ENCODE measurements at places on chromosomes 3 and 15.
A peak's percentile ranks its signal among the peaks of the same experiment; 100 is the strongest.

DNA sequence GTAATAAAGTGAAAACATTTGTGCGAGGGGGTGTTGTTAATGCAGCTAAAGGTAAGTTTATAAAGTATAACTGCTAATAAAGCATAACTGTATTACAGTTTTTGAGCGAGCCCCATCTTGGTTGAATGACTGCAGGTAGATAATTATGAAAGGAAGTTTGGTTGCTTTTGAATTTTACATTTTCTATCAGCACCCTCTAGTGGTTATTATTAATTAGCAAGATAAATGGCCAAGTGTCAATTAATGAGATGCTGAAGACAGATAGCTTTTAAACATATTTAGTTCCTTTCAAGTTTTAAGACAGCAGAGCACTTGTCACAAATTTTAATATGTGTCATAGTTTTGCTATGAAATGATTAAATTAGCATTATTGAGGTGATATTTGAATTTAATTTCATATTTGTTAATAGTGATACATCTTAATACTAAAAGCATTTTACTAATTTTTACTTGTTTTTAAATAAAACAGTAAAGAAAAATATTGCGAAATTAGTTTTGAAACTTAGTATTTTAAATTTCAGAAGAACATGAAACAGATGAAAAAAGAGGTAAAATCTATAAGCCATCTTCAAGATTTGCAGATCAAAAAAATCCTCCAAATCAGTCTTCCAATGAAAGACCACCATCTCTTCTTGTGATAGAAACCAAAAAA lies 15.1 kb downstream of the U2SURP start:
- H3K36me3 ChIP-seq: peaks cover 3% of the 10 kb centered on the region
- H3K4me3 ChIP-seq: no peak overlapping the region
- no peaks in the 10 kb centered on the region for H3K4me1 ChIP-seq
- peak; percentile 6 for DNase-seq
- H3K27me3 ChIP-seq: no peaks in the 10 kb centered on the region
- H3K27ac ChIP-seq: no peak overlapping the region

GRCh38 chr3:176974279-176974678 lies 223.0 kb downstream of the TBL1XR1 start:
- no peaks in the 10 kb centered on the region for H3K27me3 ChIP-seq
- DNase-seq: no peak
- no peaks in the 10 kb centered on the region for H3K4me1 ChIP-seq

DNA sequence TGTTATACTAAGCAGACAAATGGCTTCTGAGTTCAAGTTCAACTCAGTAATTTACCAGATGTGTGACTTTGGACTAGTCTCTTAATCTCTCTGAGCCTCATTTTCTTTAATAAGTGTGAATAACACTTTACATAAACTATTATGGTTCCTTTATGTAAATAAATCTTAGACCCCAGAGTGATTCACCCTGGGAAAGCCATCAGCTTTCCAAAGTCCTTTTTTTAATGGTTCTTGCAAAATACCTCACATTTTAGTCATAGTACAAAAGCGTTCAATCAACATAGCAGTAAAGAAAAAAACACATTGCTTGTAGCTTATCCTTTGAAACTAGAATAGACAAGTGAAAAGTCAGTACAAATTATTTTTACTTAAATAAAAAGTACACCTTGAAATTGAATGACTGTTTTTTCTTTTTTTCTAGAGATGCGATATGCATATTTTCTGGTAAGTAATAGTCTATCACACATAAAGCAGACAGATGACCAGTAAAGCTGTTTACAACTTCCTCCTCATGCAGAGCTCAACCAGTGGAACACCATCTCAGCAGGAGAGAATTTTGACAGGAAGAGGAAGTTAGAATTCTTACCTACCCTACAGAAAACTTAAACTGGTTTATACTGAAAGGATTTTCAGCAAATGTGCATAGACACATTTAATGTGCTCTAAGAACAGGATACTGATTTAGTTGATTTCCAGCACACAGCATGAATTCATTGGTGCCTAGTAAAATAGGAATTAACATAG lies 123.0 kb upstream of the AGBL1 start:
- no peaks in the 10 kb centered on the region for H3K36me3 ChIP-seq
- no peak for DNase-seq
- no peaks in the 10 kb centered on the region for H3K27me3 ChIP-seq
- no peak overlapping the region for H3K4me3 ChIP-seq

GRCh38 chr3:177591379-177591778 lies 394.1 kb upstream of the TBL1XR1 start:
- no peak overlapping the region for H3K4me3 ChIP-seq
- DNase-seq: no peak
- no peak overlapping the region for H3K27ac ChIP-seq
- no peaks in the 10 kb centered on the region for H3K4me1 ChIP-seq
- H3K36me3 ChIP-seq: no peaks in the 10 kb centered on the region
- no peaks in the 10 kb centered on the region for H3K27me3 ChIP-seq

DNA sequence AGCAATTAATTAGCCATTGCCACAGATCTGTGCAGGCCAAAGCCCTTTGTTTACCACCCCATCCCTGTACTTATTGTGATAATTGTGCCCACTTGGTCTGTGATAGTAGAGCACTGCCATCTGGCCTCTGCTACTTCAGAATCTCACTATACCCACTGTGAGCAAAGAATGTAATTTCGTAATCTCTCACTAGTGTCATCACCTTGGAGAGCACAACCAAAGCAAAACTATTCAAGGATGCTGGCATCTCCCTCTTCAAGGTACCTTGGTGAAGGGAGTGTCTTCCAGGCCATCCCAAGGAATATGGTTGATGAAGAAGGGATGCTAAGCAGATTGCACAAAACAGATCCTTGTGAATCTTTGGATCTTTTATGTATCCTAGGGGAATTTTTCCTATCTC lies 34.7 kb upstream of the NOX5 start:
- H3K4me3 ChIP-seq: no peak overlapping the region
- DNase-seq: no peak
- no peaks in the 10 kb centered on the region for H3K4me1 ChIP-seq
- no peak overlapping the region for H3K27ac ChIP-seq
- H3K27me3 ChIP-seq: no peaks in the 10 kb centered on the region

DNA sequence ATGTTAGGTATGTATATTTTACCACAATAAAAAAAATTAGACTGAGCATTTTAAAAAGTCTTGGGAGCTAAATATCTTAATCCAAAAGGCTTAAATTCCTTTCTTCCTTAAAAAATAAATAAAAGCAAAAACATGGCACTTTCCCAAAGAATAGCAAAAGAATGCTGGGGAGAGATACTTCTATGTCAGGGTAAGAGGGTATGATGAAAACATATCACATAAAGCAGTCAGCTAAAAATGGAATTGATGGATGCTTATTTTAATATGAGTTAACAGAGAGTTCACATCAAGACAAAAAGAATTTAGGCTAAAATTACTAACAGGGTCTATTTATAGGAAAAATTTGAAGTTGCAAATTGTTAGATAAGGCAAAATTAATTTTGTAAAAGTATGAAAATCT lies 141.0 kb downstream of the MYLK start:
- no peaks in the 10 kb centered on the region for H3K4me1 ChIP-seq
- DNase-seq: no peak
- H3K27me3 ChIP-seq: no peaks in the 10 kb centered on the region
- no peaks in the 10 kb centered on the region for H3K36me3 ChIP-seq

DNA sequence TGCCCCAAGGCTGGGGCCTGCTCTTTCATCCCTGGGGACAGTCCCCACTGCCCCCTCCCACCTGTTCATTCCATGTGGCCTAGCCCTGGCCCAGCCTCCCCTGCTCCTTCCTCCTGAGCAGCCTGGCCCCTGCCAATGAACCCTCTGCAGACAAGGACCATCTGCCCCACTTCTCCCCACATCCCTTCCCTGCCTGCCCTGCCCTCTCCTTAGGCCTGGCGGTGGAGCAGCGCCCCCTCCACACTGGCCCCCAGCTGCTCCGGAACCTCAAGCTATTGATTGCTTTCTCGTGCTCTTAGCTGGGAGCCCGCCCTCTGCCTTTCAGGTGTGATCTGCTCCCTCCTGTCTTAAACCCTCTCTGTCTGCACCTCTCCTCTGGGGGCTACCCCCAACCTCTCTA lies 8.0 kb downstream of the PLXNA1 start:
- H3K27ac ChIP-seq: no peak overlapping the region
- no peaks in the 10 kb centered on the region for H3K4me1 ChIP-seq
- DNase-seq: no peak
- no peaks in the 10 kb centered on the region for H3K27me3 ChIP-seq

DNA sequence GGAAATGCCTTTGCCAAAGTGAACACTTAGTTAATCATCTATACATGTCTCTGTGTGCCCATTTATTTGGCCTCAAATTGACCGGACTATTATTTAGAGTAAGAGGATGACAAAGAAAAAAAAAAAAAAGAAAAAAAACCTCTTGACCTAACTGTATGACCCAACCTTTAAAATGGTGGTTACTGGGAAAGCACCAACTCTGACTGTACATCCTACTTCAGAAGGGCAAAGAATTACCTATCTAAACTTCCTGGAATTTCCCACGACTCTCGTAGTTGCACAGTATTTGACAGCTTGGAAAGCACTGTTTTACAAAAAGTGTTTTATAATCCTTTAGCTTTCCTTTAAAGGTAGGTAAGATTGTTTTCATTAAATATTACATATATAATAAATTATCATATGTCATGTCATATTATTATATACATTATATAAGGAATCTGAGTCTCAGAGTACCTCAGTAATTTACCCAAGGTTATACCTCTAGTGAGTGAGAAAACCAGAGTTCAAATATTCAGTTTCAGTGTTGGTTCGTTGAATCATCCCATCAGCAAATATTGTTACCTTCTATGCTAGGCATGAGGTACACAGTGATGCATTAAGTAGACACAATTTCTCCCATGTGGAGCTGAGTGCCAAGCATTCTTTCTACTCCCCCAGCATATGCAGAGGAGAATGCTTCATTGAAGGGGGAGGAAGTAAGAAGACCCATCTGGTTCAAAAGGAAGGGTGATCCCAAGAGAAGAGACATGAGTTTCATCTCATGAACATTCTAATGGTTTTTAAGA lies 5.0 kb downstream of the BCL2A1 start:
- H3K4me1 ChIP-seq: no peaks in the 10 kb centered on the region
- no peaks in the 10 kb centered on the region for H3K27me3 ChIP-seq
- H3K27ac ChIP-seq: no peak overlapping the region
- H3K4me3 ChIP-seq: no peak overlapping the region
- no peak for DNase-seq

- no peak overlapping the region for H3K4me3 ChIP-seq
- no peaks in the 10 kb centered on the region for H3K36me3 ChIP-seq
- no peaks in the 10 kb centered on the region for H3K4me1 ChIP-seq
- no peaks in the 10 kb centered on the region for H3K27me3 ChIP-seq
Measured at GRCh38 chr3:171249245-171249644, 211.0 kb downstream of the TNIK start.
